ENCODE measurements at places on chromosomes 1 and 21. TPM values are rescaled to one million over a fixed set of nuclear protein-coding genes. Genes with fewer than 3 reads are reported as not detected.

GRCh38 chr1:23472351-23473036, 11.5 kb downstream of the ASAP3 start:
- DNase-seq = no peak
- H3K27ac ChIP-seq = no peak overlapping the region
- H3K36me3 ChIP-seq = peaks cover 2% of the 10 kb centered on the region
- H3K4me1 ChIP-seq = peaks cover 2% of the 10 kb centered on the region

HDAC1 gene
- 131 TPM for total RNA-seq

CA14 gene
- 3.8 TPM for total RNA-seq

DNA sequence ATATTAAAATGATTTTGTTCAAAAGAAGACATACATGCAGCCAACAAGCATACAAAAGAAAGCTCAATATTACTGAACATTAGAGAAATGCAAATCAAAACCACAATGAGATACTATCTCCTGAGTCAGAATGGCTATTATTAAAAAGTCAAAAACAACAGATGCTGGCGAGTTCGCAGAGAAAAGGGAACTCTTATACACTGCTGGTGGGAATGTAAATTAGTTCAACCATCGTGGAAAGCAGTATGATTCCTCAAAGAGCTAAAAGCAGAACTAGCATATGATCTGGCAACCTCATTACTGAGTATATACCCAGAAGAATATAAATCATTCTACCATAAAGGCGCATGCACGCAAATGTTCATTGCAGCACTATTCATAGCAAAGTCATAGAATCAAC, 126.0 kb upstream of the HMCN1 start:
- no peak for DNase-seq
- no peak overlapping the region for H3K27ac ChIP-seq
- H3K4me1 ChIP-seq = no peaks in the 10 kb centered on the region

DNA sequence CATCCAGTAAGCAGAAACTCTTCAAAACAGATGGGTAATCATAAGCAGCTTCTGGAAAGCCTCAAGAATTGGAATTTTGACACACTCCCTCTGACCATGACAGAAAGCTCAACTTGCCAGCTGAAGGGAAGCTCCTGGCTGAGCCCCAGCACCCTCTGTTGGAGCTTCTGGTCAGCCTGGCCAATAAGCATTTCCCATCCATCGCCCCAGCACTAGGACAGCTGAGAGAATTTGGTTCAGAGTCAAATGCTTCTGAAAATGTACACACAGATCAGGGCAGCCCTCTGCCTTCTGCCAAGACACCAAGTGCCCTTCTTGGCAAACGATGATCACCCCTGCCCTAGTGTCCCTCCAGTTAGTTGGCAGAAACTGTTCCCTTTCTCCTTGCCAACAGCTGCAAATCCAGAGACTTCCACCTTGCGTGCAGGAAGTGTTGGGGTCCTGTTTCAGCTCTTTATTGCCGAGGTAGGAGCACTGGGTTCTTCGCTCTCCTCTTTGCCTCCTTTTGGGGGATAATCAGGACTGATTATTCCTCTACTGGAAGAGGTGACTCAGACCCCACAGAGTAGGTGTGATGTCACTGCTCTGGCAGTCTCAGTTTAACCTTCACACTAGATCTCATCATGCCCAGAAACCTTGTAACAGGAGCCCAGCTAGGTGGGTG, 11.9 kb downstream of the PIGV start:
- H3K27me3 ChIP-seq = no peaks in the 10 kb centered on the region
- H3K36me3 ChIP-seq = peaks cover 6% of the 10 kb centered on the region
- peaks cover 16% of the 10 kb centered on the region for H3K4me1 ChIP-seq
- peak overlapping the region; percentile 92 for H3K27ac ChIP-seq
- no peak for DNase-seq

ROR1 gene
- 81.4 TPM for total RNA-seq

DNA sequence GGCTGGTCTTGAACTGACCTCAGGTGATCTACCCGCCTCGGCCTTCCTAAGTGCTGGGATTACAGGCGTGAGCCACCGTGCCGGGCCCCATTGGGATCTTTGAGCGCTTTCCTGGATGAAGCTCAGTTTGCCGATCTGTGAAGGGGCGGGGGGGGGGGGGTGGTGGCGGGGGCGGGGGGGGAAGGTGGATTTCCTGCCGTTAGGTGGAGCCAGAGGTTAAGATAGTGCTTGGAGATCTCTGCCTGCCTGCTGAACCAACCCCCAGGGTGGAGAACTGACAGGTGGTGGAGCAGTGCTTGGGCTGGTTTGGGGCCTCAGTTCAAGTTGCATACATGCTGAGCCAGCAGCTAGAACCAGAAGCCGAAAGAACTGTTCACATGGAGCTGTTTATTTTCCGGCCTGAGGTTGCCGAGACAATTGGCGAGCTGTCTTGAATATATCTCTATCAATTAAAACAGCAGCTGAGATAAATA, 1.7 kb downstream of the TMCC2 start:
- DNase-seq = no peak
- H3K4me1 ChIP-seq = peaks cover 35% of the 10 kb centered on the region
- peak overlapping the region; percentile 79 for H3K4me3 ChIP-seq
- no peak overlapping the region for H3K27ac ChIP-seq
- peaks cover 15% of the 10 kb centered on the region for H3K27me3 ChIP-seq

- H3K27me3 ChIP-seq = no peaks in the 10 kb centered on the region
- no peaks in the 10 kb centered on the region for H3K36me3 ChIP-seq
- no peak for DNase-seq
- no peak overlapping the region for H3K27ac ChIP-seq
- no peak overlapping the region for H3K4me3 ChIP-seq
Measured at GRCh38 chr1:111062081-111062480, 77.8 kb downstream of the DRAM2 start.

CDCA8 gene
- 14.6 TPM for total RNA-seq

TNFRSF18 gene
- total RNA-seq = 0.51 TPM

DNA sequence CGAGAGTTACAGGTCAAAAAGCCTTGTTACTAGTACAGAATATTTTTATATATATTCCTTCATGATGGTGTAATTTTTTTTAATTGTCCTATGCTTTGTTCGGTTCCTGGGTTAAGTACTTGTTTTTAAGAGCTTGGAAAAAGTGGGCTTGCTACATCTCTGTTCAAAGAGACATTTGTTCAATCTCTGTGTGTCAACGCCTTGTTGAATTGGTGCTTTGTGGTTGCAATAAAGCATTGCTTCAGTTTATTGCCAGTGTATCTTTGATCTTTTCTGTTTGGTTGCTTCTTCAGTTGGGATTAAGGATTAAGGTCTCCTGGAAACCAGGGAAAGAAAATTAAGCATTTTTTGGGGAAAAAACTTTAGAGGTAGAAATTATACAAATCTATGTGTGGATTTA, 47.7 kb upstream of the DNASE2B start:
- DNase-seq = no peak
- H3K4me3 ChIP-seq = no peak overlapping the region
- no peak overlapping the region for H3K27ac ChIP-seq
- H3K36me3 ChIP-seq = no peaks in the 10 kb centered on the region

ANKRD35 gene
- total RNA-seq = 0.58 TPM

DNA sequence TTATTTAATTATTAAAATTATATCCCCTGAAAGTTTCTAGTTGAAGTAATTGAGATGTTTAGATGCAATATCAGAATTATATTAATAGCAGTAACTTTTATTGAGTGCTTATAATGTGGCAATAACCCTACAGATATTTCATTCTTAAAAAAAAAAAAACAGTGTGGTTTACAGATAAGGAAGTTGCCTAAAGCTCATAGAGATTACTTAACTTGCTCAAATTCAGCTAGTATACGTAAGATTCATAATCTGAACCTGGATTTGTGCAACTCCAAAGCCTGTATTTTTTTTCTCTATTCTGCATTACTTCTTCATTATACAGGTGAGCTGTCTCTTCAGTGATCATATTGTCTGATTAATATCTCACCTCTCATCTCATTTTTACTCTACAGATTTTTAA, 156.0 kb upstream of the PTBP2 start:
- peaks cover 2% of the 10 kb centered on the region for H3K36me3 ChIP-seq
- H3K27ac ChIP-seq = no peak overlapping the region
- H3K27me3 ChIP-seq = no peaks in the 10 kb centered on the region
- DNase-seq = no peak
- H3K4me1 ChIP-seq = peaks cover 3% of the 10 kb centered on the region
- no peak overlapping the region for H3K4me3 ChIP-seq

- H3K27me3 ChIP-seq = no peaks in the 10 kb centered on the region
- peak overlapping the region; percentile 71 for H3K27ac ChIP-seq
- H3K4me3 ChIP-seq = no peak overlapping the region
- peaks cover 18% of the 10 kb centered on the region for H3K4me1 ChIP-seq
Measured at GRCh38 chr1:60886793-60887331, 195.5 kb upstream of the NFIA start.

WLS gene
- 203 TPM for total RNA-seq

PLA2G4A gene
- 10.1 TPM for total RNA-seq

GRCh38 chr21:36120304-36120888, 14.5 kb upstream of the CBR3 start:
- DNase-seq = no peak
- no peaks in the 10 kb centered on the region for H3K27me3 ChIP-seq
- H3K4me1 ChIP-seq = no peaks in the 10 kb centered on the region
- H3K36me3 ChIP-seq = no peaks in the 10 kb centered on the region

TCP10L gene
- total RNA-seq = 1.6 TPM

DNA sequence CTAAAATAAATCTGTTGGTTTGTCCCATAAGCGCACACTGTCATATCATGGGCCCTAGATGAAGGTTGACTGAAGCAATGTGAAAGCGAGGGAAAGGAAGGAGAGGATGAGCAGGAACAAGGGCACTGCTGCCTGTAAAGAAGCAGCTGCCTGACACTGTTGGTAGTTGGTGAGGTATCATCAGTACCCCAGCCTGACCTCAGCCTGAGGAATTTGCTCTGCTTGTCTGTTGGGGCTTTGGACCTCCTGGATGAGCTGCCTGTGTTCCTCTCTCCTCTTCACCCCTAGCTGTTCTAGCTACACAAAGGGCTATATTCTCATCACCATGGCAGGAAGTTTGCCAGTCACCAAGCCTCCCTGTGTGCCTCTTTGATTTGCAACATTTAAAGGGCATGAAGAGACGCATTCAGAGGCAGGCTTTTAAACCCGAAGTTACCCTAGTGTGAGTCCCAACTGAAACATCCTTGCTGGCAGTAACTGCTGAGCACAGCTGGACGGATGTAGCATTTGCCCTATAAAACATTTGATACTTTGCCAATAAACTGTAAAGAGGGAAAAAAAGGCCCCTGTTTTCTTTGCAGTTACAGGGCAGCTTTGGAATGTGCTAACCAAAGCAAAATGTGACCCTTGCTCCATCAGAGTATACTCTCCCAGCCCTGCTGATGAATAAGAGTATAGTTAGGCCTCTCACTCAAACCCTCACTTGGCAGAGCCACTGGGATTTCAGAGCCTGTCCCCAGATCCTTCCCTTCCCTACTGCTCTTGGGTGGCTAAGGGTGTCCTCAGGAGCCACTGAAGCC, 22.2 kb upstream of the SPATA6 start:
- no peaks in the 10 kb centered on the region for H3K36me3 ChIP-seq
- peak overlapping the region; percentile 63 for H3K27ac ChIP-seq
- DNase-seq = no peak
- no peak overlapping the region for H3K4me3 ChIP-seq
- peaks cover 10% of the 10 kb centered on the region for H3K4me1 ChIP-seq
